ENCODE measurements at places on chromosomes 2 and 18. TPM values are rescaled to one million over a fixed set of nuclear protein-coding genes. Genes with fewer than 3 reads are reported as not detected.

DNA sequence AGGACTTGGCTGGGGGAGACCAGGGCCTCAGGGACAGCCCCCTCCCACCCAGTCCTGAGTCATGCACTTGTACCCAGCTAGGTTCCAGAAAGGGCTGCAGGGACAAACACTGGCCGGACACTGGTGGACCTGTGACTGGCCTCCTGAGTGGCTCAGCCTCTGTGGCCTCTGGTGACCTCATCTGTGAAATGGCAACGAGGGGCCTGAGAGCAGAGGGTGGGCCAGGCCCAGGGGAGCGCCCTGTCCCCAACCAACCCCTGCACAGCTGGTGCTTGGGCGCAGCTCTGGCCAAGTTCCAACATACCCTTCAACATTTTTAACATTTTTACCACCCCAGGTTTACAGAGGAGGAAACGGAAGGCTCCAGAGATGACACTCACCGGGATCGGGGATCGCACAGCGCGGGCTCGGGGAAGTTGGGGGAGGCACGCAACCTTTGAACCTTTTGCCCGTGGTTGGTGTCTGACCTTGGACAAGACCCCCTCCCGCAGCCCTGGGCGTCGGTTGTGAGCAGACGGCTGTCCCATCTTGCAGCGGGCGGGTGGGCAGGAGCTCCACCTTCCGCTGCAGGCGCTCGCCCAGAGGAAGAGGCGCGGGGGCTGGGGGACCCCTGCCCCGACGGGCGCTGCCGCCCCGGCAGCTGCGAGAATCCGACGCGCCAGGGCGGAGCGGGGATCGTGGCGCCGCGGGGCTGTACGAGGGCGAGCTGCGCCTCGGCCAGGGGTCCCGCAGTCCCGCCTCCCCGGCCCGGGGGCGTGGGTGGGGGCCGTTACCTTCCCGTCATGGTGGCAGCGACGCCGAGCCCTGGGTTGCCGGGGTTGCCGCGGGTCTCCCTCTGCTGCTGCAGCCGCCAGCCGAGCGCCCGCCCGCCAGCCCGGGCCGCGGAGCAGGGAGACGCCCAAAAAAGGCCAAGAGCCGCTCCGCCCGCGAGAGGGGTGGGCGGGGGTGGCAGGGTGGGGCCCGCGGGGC lies 805 bp downstream of the LIMS2 start:
- H3K4me3 ChIP-seq: peak overlapping the region; percentile 72
- H3K27ac ChIP-seq: no peak overlapping the region
- H3K4me1 ChIP-seq: peaks cover 6% of the 10 kb centered on the region
- H3K27me3 ChIP-seq: peaks cover 65% of the 10 kb centered on the region
- no peaks in the 10 kb centered on the region for H3K36me3 ChIP-seq
- peak; percentile 38 for DNase-seq

DNA sequence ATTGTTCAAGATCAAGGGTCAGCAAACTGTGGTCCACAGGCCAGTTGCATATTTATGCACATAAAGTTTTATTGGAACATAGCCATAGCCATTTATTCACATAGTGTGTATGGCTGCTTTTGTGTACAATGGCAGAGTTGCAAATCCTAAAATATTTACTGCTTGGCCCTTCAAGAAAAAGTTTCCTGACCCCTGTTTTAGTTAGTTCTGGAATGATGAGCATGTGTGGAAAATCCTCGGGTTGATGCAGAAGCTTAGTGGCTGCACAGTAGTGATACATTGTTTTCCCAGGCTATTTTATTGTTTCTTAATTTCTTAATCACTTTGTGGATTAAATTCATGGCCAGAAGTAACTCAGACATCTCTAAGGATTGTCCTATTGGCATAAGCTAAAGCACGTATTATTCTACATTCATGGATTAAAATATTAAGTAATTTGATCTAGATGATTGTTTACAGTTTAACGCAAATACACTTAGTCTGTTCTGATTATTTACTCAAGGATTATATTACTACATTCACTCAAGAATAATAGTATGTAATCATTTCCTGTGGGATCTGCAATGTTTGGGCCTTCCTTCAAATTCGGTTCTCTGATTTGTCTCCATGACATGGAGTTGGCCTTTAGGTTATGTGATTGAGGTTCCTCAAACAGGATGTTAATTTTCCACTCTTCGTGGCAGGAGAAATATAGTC lies 165.5 kb downstream of the TMEM247 start:
- no peak for DNase-seq
- H3K36me3 ChIP-seq: peaks cover 14% of the 10 kb centered on the region
- no peaks in the 10 kb centered on the region for H3K27me3 ChIP-seq
- H3K27ac ChIP-seq: no peak overlapping the region
- H3K4me3 ChIP-seq: no peak overlapping the region

GRCh38 chr2:213451542-213452239 lies 167.4 kb downstream of the SPAG16 start:
- H3K36me3 ChIP-seq: no peaks in the 10 kb centered on the region
- DNase-seq: no peak
- no peaks in the 10 kb centered on the region for H3K4me1 ChIP-seq

DNA sequence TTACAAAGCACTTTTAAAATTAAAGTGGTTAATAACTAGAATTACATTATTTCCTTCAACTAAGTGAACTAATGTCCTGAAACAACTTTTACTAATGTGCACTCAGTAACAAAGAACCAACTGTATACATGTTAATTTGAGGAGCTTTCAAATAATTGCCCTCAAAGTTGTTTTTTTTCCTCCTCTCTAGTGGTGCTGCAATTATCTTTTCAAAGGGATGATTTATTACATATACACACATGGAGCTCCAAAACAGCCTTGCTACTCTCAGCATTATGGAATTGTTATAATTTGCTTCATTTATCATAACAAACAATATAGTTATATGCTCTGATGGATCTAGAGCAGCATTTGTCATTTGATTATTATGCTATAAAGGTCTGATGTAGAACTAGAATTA lies 246.3 kb upstream of the RASGRP3 start:
- no peak for DNase-seq
- H3K4me3 ChIP-seq: no peak overlapping the region
- peaks cover 21% of the 10 kb centered on the region for H3K27me3 ChIP-seq
- no peak overlapping the region for H3K27ac ChIP-seq

GRCh38 chr18:2912357-2913299 lies 65.8 kb downstream of the EMILIN2 start:
- peaks cover 19% of the 10 kb centered on the region for H3K36me3 ChIP-seq
- H3K4me3 ChIP-seq: no peak overlapping the region
- H3K27me3 ChIP-seq: no peaks in the 10 kb centered on the region

DNA sequence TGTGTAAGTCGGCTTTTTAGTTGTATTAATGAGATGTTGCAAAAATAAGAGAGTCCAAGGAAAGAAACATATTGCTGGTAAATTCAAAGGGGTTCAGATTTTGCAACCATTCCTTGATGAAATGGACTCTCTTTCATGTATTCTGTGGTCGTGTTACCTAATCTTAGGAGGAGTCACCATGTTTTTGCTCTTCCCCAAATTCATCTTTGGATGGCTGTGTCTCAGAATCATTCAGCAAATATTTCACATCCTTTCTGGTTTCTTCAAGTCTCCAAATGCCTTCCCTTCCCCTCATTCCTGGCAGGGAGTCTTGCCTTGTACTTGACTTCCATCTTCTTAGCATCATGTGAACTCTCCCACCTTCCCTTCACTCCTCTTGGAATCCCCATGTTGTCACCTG lies 66.1 kb downstream of the PTPRM start:
- H3K27me3 ChIP-seq: peaks cover 13% of the 10 kb centered on the region
- H3K27ac ChIP-seq: no peak overlapping the region
- no peak for DNase-seq

TUBA3E gene
- not detected for total RNA-seq

DNA sequence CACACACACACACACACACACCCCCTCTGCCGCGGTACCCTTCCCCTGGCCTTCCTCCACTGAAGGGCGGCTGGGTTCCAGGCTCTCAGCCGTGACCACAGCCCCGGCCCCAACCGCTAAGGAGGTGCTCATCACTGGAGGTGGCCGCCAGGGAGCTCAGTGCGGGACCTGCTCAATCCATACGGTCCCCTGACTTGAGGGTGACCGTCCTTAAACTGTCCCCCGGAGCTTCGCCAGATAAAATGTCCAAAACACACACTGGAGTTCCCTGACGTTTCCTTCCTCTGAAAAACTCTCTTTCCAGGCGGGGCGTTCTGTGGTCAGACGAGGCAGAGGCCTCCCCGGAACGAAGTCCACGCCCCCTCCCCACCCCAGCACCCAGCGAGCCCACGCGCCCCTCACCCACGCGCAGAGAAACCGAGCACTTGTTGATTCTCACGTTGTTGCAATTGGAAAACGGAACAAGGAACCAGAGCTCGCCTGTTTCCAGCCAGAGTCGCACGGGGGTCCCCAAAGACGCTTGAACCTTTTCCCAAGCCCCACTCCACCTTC lies 1.4 kb downstream of the MBP start:
- peaks cover 16% of the 10 kb centered on the region for H3K36me3 ChIP-seq
- H3K4me1 ChIP-seq: peaks cover 79% of the 10 kb centered on the region
- peak; percentile 60 for DNase-seq
- H3K27ac ChIP-seq: peak overlapping the region; percentile 94
- H3K4me3 ChIP-seq: peak overlapping the region; percentile 96

All from activated T-cell treated with anti-CD3 and anti-CD28 coated beads, Interleukin-2, amount 50 U/mL, for 72 hours (primary cell).